NCI-H2171 treated with DMSO at 0.1 percent for 48 hours (cell line): ENCODE measurements at places on chromosomes 1 and 21.
A peak's percentile ranks its signal among the peaks of the same experiment; 100 is the strongest.

- peak; percentile 46 for DNase-seq
Observed at GRCh38 chr1:112325504-112325903, 70.5 kb upstream of the CTTNBP2NL start.

DNA sequence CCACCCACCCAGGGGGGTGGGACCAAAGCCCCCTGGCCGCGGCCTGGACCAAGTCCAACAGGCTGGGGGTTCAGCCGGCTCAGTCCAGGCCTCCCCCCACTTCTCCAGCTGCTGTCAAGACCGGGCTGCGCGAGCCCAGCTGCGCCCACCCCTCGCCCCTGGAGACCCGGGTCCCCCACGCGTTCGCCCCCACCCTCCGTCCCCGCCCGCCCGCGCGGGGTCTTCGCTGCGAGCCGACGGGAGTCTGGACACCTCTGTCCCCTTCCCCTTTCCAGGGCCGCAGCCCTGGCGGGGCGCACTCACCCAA is 253 bp downstream of the RAP1GAP start:
- no peak for DNase-seq

DNA sequence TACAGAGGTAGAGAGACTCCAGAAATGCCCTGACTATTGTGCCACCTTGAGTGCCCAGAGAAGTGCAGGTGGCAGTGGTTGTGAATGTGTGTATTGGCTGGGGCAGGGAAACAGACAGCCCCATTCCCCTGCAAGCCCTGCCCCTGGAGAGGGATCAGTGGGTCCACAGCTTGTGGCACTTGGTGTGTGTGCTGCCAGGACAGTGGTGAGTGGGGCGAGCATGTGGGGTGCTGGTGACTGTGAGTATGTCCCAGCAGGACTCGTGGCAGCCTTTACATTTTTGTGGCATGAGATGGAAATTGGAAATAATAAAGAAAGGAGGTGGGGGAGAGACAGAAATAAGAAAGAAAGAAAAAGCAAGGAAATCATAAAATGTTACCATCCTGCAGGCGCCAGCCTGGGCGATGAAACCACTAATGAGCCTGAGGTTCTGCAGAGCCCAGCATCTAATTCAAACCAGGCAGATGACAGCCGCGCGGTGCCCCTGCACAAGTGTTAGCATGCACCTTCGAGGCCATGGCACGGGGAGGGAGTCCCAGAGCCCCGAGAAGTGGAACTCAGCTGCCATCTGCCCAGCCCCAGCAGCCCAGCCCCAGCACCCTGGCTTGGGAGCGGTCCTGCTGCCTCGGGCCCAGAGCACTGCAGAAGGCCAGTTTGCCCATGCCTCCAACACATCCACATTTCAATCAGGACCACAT is 49.1 kb upstream of the ZBTB40 start:
- no peak for DNase-seq

DNA sequence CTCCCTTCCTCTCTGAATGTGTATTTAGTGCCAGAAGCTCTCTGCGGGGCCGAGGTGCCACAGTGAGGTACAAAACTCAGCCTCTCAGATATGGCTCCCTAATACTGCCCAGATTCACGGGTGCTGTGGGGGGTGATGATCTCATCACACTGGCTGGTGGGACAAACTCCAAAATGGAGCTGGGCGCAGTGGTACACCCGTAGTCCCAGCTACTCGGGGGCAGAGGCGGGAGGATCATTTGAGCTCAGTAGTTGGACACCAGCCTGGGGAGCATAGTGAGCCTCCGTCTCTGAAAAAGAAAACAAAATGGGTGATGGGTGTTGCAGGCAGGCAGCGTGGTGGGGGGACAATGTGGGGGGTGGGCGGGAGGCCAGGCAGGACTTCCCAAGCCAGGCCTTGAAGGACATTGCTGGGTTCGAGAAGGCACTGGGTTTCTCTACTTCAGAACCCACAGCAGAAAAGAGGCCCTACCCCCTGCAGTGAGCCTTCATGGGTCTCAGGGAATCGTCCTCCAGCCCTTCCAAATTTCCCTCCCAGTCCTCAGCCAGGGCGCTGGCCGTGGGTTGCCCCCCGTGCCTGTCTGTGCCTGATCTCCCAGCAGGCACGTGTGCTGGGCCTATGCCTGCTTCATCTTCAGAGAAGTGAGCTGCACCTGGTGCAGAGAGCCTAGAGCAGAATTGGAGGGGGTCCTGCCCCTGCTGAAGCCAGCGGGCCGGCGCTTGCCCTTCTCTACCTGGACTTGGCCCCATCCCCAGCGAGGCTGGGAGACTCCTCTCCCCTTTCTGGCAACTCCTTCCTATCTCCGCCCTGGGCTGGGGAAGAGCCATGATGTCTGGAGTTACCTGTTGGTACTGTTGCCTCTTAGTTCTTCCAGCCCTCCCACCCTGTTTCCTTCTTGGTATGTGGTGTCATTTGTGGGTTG is 14.0 kb downstream of the H6PD start:
- no peak for DNase-seq

- DNase-seq = no peak
Observed at GRCh38 chr1:233631810-233632405, 18.0 kb downstream of the KCNK1 start.

- peak; percentile 39 for DNase-seq
Observed at GRCh38 chr1:89547563-89548116, 23.0 kb downstream of the LRRC8B start.

GRCh38 chr1:84165601-84166000 is 21.5 kb downstream of the PRKACB start:
- no peak for DNase-seq

- DNase-seq = peak; percentile 66
Observed at GRCh38 chr1:38071312-38072256, 25.0 kb upstream of the POU3F1 start.

DNA sequence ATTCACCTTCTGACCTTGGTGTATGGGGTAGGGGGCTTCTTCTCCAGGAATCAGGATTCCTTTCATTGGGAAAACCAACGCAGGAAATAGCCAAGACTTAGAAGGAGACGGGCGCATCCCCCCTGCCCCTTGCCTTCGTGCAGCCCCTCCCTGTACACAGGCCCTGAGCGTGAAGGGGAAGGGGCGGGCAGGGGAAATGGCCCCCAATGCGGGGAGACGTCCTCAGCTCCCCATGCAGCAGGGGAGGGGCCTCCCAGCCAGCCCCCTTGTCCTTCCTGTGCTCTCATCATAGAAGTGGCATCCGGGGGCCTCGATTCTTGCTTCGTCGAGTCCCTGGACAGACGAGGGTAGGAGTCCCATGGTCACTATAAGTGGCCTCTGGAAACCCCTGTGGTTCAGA is 116.9 kb downstream of the AJAP1 start:
- no peak for DNase-seq

DNA sequence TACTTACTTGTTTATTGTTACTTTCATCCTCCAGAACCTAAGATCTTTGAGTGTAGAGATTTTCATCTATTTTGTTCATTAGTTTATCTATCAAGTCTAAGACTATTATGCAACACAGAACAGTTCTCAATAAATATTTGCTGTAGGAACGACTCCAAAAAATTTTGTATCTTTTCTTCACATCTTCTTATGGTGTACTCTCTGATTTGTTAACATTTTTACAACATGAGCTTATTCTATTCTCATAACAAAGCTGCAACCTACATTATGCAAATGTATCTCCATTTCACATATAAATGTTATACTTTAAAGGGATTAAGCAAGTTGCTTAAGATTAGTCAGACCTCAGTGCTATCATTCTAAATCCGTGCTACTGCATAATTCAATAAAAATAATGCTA is 514.2 kb upstream of the ZP4 start:
- no peak for DNase-seq

DNA sequence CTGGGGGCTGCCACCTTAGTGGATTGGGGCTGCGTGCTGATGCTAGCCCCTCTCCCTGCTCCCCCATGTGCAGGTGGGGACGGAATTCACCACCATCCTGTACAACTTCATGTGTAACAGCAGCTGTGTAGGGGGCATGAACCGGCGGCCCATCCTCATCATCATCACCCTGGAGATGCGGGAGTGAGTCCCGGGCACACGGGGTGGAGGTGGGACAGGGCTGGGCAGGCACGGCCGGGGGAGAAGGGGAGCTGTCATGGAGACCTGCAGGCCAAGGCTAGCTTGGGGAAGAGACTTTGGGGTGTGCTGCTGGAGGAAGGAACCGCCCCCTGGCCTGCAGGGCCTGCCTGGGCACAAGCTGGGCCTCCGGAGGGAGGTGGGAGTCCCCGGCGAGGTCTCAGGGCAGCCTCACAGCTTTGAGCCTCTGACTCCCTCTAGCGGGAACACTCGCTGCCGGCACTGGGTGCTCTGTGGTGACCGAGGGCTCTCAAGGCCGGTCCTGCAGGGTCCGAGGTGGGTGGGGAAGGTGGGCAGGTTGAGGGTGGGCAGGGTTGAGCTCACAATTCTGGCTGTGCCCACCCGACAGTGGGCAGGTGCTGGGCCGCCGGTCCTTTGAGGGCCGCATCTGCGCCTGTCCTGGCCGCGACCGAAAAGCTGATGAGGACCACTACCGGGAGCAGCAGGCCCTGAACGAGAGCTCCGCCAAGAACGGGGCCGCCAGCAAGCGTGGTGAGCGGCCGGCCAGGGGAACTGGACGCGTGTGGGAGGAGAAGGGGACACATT is 25.0 kb upstream of the CCDC27 start:
- DNase-seq = no peak

DNA sequence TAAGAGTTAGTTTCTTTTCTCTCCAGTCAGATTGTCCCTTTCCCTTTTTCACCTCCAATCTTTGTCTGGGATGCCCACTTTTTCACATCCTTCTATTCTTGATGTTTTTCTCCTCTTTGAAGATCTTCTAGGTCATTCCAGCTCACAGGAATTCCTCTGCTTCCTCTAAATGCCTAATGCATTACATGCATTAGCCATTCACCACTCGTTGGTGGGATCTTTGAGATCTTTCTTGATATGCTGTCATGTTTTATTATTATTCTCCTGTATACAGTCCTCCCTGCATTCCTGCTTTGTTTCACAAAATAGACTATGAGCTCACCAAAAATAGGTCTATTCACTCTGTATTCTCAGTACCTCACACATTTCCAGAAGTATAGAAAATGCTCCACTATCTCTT is 129.0 kb downstream of the LYPLAL1 start:
- DNase-seq = no peak

- no peak for DNase-seq
Observed at GRCh38 chr1:96872757-96873156, 151.2 kb downstream of the PTBP2 start.

DNA sequence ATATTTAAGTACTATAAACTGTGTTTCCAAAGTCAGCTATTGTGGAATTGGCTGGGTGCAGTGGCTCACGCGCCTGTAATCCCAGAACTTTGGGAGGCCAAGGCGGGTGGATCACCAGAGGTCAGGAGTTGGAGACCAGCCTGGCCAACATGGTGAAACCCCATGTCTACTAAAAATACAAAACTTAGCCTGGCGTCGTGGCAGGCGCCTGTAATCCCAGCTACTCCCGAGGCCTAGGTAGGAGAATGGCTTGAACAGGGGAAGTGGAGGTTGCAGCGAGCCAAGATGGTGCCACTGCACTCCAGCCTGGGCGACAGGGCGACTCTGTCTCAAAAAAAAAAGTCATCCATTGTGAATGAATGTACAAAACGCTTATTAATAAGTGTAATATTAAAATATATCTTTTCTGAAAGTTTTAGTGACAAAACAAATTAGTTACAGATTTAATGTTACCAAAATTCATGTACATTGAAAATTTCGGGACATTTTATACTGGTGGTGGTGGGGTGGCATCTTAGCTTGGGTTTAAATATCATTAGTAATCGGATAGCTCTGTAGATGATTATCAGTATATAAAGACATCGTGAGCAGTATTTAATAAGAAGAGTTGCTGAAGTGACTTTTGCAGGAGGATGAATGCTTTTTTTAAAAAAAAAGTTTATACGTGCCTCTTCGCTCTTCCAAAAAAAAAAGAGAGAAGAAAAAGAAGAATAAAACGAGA is 503 bp upstream of the SRSF11 start:
- peak; percentile 33 for DNase-seq

DNA sequence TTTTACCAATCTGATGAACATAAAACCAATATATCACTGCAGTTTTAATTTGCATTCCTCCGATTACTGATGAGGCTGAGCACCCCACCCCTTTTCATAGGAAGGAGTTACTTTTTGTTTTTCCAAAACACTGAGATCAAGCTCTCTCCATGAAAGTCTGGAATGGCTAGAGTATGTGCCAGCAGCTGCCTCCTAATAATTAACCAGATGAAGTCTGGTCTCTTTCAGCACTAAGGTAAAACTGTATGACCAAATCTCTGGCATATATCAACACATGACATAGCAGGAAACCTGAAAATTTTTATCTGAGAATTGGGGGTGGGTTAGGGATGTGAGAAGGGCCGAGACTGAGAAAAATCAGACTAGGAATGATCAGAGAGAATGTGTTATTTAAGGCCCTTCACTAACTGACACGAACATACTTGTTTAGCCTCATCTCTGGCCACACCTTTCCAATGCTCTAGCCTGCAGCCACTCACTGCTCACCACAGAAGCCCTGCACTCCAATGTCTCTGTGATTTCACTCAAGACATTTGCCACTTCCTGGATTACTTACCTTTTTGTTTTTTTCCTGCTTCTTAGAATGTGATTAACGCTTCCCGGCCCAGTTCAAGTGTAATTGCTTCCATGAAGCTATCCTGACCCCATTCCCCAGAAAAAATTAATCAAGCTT is 34.7 kb downstream of the WASF2 start:
- DNase-seq = no peak

GRCh38 chr1:38246955-38247952 is 200.7 kb upstream of the POU3F1 start:
- no peak for DNase-seq

- no peak for DNase-seq
Observed at GRCh38 chr1:29290414-29290985, 54.2 kb downstream of the PTPRU start.

GRCh38 chr1:19460535-19461219 is 24.7 kb downstream of the CAPZB start:
- peak; percentile 52 for DNase-seq

DNA sequence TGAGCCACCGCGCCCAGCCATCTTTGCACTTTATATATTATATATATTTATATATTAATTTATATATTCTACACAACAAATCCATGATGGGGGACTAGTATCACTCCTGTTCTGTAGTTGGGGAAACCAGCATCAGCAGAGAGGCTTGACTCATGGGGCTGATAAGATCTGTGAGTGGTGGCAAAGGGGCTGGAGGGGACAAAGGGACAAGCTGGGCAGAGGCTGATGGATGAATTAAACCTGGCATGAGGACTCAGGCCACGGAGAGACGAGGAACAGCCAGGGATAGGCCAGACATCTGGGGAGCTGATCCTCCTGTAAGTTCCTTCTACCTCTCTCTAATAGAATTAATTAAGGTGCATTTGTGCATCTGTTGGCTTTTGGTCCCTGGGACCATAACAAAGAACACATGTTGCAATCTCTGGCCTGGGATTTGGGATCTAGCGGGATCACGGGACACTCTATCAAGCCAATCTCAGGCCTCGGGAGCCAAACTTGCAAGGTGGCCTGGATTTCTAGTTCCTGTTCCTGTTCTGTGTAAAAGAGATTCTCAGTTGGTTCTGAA is 7.6 kb downstream of the CNR2 start:
- DNase-seq = no peak

GRCh38 chr1:231242516-231243198 is 1.6 kb downstream of the GNPAT start:
- DNase-seq = no peak

- no peak for DNase-seq
Observed at GRCh38 chr1:241963722-241964121, 6.2 kb downstream of the BECN2 start.

- DNase-seq = no peak
Observed at GRCh38 chr21:42746593-42747275, 93.3 kb downstream of the PDE9A start.
